ENCODE measurements at places on chromosomes 12 and 14.

DNA sequence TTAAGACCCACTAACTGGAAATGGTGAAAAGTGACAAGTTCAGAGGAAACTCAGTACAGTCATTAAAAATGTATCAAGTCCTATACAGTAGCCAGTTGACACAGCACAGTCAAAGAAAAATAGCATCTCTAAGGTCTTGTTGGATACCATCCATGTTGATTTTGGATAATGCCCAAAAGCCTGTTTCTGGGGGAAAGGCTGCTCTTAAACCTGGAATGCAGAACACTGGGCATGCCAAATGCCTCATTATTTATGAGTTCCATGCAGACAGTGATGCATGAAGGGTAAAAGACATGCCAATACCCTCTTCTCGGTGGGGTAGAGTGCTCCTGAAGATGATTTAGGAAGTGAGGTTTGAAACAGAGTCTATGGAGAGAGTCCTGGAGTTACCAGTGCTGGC is 29.6 kb downstream of the KCNK13 start:
- DNase-seq, result no peak

- no peak for DNase-seq
Observed at GRCh38 chr14:103657471-103657870, 28.5 kb downstream of the KLC1 start.

DNA sequence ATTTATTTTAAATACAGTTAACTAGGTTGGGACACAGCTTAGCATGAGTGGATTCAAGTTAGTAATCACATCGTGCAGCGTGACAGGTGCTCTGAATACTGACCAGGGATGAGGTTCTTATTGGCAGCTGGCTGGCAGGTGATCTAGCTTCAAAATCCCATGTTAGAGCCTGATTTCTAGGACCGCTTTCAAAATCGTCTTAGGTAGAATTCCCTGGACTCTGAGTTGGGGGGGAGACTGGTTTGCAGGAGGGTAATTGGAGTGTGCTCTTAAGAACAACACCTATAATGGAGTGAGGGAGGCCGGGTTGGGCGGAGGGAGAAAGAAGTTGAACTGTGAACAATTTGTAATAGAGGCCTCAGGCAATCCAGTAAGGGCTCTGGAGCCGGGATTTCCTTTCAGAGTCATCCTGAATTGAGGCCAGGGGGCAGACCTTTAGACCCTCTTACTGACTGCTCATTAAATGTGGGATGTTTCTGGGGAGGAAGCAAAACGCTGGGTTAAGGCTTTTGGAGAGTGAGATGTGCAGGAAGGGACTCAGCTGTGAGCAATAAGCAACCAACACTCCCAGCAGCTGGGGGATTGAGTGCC is 874 bp upstream of the YARS2 start:
- no peak for DNase-seq

DNA sequence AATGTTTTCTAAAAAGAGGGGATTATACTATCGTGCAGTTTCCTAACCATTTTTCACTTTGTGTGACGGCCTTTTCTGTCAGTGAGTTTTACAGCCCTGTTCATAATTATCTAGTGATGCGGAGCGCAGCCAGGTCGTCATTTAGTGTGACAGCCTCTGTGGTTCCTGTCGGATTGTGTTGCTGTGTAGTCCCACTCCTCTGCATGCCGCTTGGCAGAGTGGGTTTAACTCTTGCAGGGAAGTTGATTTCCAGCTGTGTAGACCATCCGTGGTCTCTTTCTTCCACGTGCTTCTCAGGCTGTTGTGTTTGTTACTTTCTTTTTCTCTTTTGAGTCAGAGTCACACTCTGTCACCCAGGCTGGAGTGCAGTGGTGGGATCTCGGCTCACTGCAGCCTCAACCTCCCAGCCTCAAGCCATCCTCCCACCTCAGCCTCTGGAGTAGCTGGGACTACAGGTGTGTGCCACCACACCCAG is 8.6 kb downstream of the RAN start:
- no peak for DNase-seq

GRCh38 chr12:84793558-84794367 is 118.8 kb downstream of the SLC6A15 start:
- no peak for DNase-seq

DNA sequence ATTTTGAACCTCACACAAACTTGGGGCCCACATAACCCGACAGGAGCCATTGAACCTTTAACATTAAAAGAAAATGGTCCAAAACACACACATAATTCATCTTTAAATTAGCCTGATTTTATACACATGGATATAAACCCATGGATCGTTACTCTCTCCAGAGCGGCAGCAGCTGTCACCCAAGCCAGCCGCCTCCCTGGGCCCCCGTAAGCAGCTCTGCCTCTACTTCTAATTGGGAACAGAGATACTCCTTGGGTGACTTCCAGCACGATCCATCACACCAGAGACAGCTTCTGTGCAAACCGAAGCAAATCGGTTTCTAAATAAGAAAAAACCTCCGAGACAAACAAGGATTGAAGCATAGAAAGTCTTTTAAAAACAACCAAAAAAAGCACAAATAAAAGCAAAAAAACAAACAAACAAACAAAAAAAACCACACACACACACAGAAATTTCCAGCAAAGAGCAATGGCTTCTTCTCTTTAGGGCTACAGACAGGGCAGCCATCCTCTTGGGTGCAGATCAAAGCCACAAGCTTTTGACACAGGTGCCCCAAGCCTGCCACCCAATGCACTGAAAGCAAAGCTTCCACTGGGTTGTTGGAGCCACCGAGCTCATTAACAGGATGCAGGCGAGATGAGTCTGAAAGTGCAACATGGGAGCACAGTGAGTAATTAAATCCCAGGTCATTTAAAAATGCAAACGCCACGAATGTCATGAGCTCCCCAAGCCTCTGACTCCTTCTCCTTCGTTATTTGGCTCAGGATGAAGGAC is 156.9 kb downstream of the DPF3 start:
- DNase-seq, result no peak

GRCh38 chr14:46306267-46306666 is 345.3 kb downstream of the RPL10L start:
- no peak for DNase-seq

DNA sequence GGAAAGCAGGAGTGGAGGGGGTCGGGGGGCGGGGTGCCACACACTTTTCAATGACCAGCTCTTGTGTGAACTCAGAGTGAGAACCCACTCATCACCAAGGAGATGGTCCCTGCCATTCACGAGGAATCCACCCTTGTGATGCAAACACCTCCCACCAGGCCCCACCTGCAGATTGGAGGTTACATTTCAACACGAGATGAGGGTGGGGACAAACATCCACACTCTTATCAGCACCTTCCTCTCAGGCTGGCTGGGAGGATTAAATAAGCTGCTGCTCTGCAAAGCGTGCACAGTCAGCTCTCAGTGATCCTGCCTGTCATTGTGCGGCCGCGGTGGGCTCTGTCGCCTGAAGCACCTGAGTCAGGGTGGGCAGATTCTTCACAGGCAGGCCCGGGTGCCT is 39.7 kb downstream of the AACS start:
- DNase-seq, result no peak

DNA sequence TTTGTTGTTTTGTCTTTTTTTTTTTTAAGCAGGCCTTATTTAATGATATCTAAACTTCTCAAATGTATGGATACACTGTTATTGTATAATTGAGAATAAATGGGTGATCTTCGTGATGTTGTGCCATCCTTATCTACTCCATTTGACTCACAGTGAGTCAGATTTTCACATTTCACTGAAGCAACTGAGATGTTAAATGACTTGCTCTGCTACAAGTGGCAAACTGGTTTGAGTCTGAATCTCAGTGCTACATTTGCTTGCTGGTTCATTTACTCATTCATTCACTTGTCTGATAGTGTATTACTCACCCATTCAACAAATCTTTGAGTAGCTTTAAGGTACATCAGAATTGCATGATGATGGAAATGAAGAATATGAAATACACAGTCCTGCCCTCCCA is 2.6 kb downstream of the KIAA0586 start:
- DNase-seq, result no peak

- DNase-seq, result no peak
Observed at GRCh38 chr14:48035836-48036235, 360.4 kb upstream of the MDGA2 start.

GRCh38 chr14:69664865-69665526 is 53.6 kb downstream of the SUSD6 start:
- DNase-seq, result no peak
